Dorsolateral prefrontal cortex (tissue), 122 donors: ENCODE measurements at places on chromosomes 1 and 21.

DNA sequence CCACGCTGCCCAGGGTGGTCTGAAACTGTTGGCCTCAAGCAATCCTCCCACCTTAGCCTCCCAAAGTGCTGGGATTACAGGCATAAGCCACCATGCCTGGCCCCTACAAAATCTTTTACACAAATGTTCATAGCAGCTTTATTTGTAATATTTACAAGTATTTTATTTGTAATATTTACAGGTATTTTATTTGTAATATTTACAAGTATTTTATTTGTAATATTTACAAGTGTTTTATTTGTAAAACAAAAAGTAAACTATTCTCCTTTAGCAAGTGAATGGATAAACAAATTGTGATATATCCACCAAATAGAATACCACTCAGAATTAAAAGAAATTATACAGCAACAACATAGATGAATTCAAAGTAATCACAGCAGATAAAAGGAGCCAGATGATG, 11.4 kb upstream of the FNBP1L start:
- DNase-seq: no peak

DNA sequence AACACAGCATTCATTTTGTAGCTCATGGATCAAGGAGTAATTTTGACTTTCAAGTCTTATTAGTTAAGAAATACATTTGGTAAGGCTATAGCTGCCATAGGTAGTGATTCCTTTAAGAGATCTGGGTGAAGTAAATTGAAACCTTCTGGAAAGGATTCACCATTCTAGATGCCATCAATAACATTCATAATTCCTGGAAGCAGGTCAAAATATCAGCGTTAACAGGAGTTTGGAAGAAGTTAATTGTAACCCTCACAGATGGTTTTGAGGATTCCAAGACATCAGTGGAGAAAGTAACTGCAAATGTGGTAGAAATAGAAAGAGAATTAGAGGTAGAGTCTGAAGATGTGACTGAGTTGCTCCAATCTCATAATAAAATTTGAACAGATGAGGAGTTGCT, 216.6 kb downstream of the GREM2 start:
- no peak for DNase-seq

DNA sequence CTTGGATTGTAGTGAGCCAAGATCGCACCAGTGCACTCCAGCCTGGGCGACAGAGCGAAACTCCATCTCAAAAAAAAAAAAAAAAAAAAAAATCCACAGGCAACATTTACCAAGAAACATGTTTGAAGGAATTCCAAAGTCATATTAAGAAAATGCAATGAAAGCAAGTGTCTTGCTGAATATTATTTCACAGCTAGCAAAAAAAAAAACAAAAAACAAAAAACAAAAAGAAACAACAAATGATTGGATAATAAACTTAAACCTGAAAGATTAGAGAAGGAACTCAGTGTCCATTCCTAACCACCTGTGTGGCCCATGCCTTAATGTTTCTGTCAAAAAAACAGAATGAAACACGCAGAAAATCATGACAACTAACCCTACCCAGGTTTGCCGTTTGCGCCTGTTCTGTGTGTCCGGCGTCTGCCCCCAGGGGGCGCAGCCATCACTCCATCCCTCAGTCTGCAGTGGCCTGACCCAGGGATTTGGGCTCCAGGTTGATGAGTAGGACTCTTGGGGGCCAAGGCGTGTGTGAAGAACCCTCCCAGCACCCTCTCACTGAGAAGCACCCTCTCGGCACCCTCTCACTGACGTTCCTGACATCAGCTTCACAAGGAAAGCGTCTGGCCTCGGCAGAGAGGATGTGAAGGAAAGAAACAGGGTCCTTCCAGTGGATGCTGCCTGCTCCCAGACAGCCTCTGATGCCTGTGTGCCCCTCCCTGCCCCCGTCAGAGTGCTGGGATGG, 19.2 kb upstream of the PTTG1IP start:
- DNase-seq: peak; percentile 56

GRCh38 chr1:28257736-28258135, 1.6 kb upstream of the SESN2 start:
- DNase-seq: no peak
